GM04504 (cell line): ENCODE measurements at places on chromosomes 2 and 18.

GRCh38 chr2:181954538-181954883, 31.1 kb upstream of the PPP1R1C start:
- DNase-seq = no peak

DNA sequence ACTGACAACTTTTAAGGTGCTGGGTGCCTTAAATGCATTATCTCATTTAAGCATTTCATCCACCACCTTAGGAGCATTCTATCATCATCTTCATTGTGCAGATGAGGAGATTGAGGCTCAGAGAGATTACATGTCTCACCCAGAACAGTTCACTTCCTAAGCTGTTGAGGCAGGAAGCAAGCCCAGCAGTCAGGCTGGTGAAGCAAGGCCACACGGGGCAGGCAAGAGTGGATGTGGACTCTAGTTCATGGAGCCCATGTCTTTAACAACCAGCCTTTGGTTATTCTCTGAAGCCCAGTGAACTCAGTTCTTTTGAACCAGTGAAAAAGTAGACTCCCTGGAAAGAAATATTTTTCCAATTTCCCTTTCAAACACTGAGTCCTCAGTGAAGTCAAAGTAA, 294.8 kb upstream of the MGAT5 start:
- DNase-seq = no peak

- DNase-seq = no peak
These were observed 228.6 kb downstream of the CLIP4 start for GRCh38 chr2:29343830-29344229.

DNA sequence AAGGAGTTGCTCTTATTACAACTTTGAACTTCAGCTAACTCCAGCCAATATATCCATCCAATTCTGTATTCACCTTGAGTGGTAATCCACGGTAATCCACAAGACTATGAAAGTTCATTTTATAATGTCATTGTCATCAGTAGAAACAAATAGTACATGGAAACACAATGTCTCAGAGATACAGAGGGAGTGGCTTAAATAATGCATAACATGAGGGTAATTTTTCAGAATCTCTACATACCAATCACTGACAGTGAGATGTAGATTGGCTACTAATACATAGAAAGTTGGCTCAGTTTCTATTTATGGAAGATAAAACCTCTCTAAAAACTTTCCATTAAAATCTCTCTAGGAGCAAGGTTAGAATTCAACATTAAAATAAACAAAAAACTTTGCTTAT, 93.2 kb downstream of the PLEKHM3 start:
- DNase-seq = no peak

DNA sequence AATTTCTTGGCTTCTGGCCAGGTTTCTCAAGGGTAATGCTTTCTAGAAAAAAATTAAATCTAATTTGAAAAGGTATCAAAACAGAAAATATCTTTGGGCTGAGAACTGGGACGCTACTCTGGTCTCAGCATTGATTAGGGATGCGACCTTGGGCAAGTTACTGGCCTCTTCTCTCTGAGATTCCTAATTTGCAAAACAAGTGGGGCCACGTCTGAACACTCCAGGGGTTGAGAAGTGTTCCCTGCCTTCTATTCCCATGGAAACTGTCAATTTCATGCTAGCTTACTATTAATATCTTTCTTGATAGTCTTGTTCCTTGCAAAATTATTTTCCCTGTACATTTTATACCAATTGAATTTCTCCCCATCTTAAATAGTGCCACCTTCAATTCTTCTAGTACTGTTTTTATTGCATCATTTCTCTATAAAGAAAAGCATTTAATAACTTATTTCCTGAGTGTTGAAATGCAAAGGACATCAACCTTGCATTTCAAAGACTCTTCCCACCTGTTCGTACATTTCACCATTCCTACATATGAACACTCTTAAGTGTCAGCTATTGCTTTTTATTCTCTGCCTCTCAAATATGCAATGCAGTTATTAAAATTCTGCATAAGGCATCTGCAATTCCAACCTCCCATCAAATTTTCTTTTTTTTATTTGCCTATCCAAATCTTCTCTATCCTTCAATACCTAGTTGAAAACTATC, 118.3 kb upstream of the DSEL start:
- no peak for DNase-seq

DNA sequence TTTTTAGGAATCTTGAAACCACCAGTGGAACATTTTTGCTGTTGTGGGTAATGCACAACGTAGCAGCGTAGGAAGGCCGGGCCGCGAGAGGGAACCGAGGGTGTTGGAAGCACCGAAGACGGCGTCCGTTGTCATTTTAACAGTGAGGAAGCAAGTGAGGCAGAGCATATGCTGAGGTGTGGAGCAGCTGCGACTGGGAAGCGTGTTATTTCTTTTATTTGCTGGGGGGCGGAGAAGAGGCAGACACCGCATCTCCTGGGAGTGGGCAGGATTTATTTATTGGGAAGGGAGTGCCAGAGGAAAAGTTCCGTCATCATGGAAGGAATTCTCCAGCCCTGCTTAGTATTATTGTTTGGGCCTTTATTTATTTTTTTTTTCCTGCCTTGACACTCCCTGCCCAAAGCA, 232.8 kb downstream of the KLHL29 start:
- DNase-seq = no peak

DNA sequence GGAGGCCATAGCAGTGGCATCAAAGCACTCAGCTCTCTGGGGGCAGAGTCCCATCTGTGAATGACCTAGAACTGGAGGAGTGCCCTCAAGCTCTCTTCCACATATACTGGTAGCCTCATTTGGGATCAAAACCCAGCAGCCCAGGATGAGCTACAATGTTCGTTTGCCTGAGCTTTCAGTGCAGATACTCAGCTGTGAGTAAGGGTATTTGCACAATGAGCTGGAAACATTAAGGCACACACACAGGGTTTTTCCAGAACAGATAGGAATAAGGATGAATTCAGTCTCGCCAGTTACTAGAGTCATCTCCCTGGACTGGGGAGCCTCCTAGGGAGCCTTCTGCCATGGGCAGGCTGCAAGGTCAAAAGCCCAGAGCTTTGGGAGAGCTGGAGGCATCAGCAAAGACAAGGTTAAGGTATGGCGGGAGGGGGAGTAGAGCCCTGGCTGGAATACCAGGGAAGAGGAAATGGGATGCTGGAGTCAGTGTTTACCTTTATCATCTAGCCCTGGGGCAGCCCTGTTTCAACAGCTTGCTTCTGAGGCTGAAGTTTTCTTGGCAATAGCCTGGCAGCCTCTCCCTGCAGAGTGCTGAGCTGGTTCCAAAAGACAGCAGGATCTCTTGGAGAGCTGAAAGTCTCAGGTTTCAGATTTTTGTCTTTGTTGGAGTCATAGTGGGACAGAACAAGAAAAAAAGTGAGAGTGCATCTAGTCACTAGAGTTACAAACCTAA, 187.7 kb downstream of the LOXHD1 start:
- DNase-seq = no peak

GRCh38 chr2:231614559-231615057, 21.9 kb downstream of the TEX44 start:
- no peak for DNase-seq

DNA sequence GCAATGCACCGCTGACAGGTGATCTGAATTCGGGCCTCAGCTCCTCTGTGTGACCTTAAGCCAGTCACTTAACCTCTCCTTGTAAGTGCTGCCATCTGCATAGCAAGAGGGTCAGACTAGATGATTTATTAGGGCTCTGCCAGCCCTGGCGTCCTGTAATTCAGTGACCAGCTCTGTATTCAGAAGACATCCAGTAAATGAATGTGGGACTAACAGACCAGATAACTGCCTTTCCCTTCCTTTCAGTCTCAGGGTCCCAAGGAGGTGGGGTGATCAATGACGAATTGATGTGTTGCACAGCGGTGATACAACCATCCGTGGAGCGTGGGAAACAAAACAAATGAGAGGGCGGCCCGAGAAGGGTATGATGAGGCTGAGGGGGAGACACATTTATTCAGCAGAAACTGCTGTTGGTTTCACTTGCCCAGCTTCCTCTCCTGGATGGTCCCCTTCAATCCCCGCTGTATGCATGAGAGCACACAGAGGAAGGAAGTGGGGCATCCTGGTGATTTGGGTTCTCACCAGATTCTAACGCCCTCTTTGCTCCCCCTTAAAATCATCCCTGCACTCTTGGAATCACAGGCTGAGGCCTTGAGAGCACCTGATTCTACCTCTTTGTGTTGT, 92.8 kb downstream of the VIT start:
- DNase-seq = no peak

- no peak for DNase-seq
These were observed 220.8 kb downstream of the GULP1 start for GRCh38 chr2:188512456-188512855.

- no peak for DNase-seq
These were observed 566 bp upstream of the CMPK2 start for GRCh38 chr2:6866275-6866671.

DNA sequence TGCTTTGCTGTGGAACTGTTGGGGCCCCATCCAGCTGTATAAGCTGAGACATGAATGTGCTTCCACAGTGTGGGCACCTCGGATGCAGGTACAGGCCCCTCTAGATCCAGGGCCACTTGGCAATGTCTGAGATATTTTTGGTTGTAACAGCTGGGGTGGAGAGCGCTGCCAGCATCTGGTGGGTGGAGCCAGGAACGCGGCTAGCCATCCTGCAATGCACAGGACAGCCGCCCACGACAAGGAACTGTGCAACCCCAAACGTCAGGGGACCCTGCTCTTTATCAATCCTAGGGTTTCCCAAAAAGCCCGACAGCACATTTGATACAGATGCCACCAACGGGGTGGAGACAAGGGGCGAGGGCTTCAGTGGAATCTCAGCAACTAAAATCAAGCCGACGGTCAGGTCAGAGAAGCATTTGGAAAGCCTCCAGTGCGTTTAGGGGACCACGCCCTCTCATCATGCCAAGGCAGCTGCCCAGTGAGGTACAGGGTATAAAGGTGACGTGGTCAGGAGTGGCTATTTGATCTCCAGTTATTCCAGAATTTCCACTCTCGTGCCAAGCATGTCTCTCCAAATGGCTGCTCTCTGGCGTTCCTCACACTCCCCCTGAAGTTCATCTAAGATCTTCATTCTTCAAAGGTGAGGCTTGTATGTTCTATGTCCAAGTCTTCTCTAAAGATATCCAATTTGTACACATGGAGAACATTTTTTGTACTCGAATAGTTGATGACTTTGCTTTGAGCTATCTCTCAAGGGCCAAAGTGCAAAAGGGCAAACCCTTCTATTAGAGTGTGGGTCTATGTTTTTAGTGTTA, 55.7 kb downstream of the LRRFIP1 start:
- no peak for DNase-seq
